Activated naive CD4-positive, alpha-beta T cell (primary cell): ENCODE measurements at places on chromosomes 11 and 22.

GRCh38 chr11:3219281-3219892, 774 bp upstream of the MRGPRG start:
- no peak for DNase-seq

DNA sequence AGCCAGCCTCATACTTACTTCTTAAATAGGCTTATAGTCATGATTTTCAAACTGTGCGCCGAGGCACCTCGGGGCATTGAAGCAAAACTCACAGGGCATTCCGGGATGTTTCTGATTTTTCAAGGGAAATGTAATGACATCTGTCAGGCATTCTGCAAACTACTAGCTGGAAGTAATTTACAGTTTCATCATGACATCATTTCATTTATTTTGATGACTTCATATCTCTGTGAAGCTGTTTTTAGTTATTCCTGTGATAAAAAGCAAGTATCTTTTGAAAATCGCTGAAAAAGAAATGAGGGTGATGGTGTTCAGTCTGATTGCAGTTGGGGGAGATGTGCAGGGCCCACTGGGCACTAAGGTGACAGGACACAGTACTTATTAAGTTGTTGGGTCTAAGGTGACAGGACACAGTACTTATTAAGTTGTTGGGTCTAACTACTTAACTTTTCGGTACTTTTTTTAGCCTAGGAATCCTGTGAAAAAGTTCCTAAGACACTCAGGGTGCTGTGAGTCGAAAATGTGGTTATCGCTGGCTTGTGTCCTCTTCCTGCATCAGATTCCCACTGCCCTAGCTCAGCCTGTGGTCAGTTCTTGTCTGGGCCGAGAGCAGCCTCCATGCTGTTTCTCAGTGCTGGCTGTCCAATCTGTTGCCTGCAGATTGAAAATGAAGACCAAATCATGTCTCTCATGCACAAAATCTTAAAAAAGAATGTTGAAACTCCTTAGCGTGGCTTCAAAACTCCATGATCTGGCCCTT, 42.6 kb downstream of the APLP2 start:
- DNase-seq: no peak

GRCh38 chr11:117232911-117233409, 489 bp downstream of the RNF214 start:
- no peak for DNase-seq

DNA sequence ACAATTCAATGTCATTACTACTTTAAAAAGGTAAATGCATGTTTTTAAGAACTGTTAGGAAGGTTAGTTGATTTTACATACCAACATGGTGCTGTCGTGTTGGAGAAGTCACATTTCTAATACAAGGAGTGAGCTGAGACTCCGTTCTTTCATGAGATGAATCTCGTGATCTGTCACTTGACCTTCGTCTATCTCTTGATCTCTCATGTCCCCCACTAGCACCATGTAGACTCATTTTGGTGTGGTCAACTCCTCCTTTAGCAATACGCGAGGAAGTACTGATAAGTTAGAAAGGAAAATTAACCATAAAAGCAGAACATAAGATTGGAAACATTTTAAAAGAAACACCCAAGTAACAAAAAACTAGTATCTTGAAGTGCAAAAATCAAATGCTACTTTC, 41.5 kb downstream of the BTBD10 start:
- DNase-seq: no peak

GRCh38 chr11:83715927-83716535, 429.9 kb upstream of the CCDC90B start:
- DNase-seq: no peak

DNA sequence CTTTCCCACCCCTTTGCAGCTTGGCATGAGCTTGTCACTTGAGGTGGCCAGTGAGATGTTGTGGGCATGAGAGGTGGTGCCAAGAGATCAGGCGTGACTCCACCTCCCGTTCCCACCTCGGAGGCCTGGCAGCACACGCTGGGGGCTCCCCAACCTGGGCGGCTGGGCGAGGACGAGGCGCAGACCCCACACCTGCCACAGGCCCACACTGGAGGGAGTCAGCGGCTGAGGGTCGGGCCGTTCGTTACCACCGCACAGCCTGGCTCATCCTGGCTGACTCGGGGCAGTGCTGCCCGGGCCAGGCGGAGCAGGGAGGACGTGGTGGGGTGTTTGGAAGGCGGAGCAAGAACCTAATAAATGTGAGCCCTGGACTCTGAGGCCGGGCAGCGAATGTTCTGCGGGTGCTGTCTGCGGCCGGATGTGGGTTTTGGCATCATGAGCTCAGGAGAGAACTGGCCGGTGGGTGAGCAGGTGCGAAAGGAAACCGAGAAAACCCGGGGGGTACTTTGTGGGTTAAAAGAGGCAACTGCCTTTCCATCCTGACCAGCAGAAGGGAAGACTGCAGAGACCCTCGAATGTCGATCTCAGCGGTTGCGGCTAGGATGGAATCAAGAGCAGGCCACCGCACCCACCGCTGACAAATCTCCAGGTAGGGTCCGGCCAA, 10.2 kb upstream of the IFITM3 start:
- DNase-seq: no peak

DNA sequence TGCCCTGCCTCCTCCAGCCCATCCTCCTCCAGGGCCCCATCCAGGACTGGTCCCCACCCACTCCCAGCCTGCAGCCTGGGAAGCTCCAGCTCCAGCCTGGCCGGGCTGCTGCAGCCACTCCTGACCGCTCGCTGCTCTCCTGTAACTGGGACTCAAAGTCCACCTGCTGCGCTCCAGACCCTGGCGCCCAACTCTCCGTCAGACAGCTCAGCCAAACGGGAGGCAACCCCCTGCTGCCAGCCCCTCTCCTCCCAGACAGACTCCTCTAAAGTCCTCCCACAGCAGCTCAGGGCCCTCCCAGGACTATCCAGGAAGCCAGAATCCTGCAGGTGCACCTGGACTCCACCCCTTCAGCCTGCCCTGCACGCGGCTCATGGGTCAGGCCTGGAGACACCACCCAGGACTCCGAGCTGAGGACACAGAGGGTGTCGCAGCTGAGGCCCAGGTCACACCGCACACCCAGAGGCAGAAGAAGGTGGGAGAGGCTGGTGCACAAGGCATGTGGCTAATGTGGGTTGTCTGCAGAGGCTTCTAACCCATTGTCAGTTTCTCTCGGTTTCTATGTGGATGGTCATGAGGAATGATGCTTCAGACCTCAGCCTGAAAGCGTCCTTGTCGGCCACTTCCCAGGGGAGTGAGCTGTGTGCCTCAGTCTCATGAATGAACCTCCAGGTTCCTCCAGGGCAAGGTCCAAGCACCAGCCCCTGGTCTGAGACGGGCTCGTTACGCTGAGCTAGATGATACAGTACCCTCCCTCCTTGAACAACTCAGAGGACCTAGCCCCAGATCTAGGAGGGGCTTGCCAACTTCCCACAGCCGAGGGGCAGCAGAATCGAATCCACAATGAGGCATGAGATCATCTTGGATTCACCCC, 1514.8 kb downstream of the TBC1D22A start:
- DNase-seq: no peak

DNA sequence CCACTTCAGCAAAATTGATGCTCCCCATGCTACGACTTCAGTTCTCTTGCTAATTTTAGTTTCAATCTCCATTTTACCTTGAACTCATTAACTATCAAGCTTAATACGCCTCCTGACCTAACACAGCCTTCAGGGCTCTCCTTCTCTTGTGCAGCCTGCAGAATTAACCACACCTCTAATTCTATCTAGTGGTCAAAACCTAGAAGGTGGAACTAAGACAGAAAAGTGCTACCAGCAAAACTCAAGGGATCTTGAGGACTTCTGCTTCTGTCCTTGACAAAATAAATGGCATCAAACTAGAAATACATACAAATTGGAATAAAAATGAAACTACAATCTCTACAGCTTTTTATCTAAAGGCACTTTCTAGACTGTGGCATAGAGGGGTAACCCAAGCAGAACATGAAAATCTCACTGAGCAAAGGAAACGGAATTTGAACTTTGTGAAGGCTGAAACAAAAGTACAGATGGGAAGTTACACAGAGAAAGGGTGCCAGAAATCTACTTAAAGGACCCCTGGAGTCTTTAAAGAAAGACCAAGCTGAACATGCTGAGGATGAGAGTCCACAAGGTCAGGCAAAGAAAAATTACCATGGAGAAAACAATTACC, 10.7 kb downstream of the CWF19L2 start:
- no peak for DNase-seq
